ENCODE measurements at places on chromosomes 11 and 22.

GRCh38 chr22:27614006-27614649 lies 187.4 kb downstream of the MN1 start:
- no peak for DNase-seq

- DNase-seq, result no peak
Measured at GRCh38 chr22:45424241-45424731, 10.8 kb downstream of the RIBC2 start.

GRCh38 chr22:45029501-45029900 lies 19.7 kb upstream of the PHF21B start:
- DNase-seq, result no peak

DNA sequence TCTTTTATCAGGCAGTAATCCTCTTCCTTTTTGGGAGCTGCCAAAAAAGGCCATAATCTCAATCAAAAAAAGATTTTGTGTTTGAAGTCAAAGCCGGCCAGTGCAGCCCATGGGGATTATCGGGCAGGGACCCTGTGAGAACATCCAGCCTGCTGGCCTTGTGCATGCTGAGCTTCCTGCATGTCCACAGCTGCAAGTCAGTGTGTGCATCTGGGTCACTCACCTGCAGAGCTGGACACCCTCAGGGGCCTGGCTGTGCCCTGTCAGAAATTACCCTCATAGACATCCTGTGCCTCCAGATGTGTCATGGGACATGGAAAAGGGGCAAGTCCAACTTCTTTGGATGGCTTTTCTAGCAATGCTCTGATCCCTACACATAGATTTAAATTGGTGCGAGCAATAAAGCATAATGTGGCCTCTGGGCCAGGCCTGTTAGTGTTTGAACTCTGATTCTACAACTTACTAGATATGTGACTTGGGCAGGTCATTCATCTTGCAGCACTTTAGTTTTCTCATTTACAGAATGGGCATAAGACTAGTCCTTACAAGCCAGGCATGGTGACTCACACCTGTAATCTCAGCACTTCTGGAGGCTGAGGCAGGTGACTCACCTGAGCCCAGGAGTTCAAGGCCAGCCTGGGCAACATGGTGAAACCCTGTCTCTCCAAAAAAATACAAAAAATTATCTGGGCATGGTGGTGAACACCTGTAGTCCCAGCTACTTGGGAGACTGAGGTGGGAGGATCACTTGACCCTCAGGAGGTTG lies 81.6 kb upstream of the LARGE1 start:
- no peak for DNase-seq

GRCh38 chr22:31148488-31148887 lies 8.2 kb upstream of the PLA2G3 start:
- no peak for DNase-seq

DNA sequence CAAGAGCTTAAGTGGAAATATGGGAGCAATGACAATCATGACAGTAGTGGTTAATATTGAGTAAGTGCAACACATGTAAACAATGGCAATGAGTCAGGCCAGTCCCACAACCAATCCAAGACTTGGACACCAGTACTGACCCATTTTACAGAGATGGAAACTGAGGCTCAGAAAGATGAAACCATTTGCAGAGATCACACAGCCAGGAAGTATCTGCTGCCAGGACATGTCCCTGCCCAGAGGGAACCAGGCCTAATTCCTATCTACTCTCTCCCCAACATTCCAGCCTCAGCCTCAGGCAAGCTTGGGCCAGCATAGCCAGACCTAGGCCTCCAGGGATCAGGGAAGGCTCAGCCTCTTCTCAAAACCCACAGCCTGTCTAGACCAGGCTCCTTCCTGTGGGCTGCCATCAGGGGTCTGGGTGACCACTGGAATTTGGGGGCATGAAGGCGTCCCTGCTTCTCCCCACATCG lies 395.1 kb downstream of the MN1 start:
- no peak for DNase-seq

- no peak for DNase-seq
Measured at GRCh38 chr22:44996120-44996519, 13.7 kb downstream of the PHF21B start.

- DNase-seq, result no peak
Measured at GRCh38 chr11:78927511-78927910, 352.8 kb upstream of the NARS2 start.

- no peak for DNase-seq
Measured at GRCh38 chr22:46053563-46054090, 76.7 kb upstream of the WNT7B start.

DNA sequence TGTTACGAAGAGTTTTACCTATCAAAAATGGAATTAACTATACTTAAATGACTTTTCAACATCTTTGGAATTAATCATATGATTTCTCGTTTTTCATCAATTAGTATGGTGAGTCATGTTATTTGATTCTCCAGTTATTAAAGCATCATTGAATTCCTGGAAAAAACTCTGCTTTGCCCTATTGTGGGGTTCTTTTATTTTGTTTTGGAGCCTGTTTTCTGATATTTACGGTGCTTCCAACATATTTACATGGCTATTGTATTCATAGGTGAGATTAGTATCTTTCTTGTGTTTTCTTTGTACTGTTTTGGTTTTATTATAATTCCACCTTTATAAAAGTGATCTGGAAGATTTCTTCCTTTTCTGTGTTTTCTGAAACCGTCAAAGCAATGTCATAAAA lies 902.7 kb downstream of the TBC1D22A start:
- DNase-seq, result no peak
